ENCODE measurements at places on chromosomes 7 and 10.

DNA sequence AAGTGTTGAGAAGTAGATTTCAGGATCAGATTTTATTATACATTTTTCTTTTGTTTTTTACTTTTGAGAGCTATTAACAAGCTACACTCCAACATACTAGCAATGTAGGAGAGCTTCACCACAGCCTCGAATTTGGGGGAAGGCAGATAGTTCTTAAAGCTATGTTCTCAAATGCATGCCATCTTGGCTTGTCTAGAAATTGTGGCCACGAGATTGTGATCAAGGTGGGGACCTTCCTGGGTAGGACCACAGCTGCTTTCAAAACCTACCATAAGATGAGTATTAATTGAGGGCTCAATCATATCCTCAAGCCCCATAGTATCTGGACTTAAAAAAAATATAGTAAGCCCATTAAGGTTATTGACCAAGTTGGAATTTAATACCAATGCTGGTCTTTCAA is 27.9 kb upstream of the JAZF1 start:
- DNase-seq, result no peak

DNA sequence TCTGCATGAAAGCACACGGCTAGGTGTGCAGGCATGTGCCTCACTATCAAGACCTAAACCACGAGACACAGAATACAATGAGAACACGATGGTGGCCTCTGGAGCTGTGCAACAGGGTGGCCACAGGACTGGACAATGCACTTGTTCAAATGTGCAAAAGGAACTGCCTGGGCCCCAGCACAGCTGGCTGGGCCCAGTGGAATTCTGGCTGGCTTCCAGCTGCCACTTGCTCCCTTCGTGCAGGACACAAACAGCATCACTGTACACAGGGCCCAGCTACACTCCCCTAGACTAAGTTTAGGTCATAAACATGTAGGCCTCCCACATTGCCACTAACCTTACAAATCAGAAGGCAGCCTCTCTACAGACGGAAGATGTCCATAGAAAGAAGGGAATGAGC is 23.4 kb downstream of the DOCK4 start:
- DNase-seq, result no peak

- DNase-seq, result no peak
Observed at GRCh38 chr10:95840121-95840520, 67.7 kb upstream of the CC2D2B start.

DNA sequence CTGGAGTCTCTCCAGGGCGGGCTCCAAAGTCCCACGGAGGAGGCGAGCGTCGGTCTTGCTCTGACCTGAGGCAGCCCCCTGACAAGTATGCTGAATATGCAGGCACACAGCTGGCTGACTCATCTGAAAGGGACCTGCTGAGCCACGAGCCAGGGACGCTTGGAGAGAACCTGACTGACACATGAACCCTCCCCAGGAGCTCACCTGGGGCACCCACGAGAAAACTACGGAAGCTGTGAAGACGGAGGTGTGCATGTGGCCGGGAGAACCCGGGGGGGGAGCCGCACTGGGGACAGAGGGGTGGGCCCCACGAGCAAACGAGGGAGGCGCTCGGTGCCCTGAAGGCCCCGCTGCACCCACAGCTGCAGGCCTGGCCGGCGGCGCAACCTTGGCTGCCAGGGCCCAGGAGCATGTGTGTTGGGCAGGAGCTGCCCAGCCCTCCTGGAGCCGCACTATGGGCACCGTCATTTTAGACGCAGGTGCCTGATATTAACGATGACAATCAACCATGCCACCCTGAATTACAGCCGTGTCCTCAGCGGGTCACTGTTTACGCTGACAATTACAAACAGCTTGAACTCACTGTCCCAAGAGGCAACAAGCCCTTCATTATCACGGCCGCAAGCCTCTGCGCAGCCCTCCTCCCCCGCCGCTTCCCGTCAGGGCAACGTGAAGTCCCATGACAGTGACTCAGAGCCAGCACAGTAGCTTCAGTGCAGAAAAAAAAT is 64.7 kb downstream of the DIP2C start:
- DNase-seq, result no peak

- DNase-seq, result no peak
Observed at GRCh38 chr10:116877391-116877790, 28.1 kb downstream of the ENO4 start.

DNA sequence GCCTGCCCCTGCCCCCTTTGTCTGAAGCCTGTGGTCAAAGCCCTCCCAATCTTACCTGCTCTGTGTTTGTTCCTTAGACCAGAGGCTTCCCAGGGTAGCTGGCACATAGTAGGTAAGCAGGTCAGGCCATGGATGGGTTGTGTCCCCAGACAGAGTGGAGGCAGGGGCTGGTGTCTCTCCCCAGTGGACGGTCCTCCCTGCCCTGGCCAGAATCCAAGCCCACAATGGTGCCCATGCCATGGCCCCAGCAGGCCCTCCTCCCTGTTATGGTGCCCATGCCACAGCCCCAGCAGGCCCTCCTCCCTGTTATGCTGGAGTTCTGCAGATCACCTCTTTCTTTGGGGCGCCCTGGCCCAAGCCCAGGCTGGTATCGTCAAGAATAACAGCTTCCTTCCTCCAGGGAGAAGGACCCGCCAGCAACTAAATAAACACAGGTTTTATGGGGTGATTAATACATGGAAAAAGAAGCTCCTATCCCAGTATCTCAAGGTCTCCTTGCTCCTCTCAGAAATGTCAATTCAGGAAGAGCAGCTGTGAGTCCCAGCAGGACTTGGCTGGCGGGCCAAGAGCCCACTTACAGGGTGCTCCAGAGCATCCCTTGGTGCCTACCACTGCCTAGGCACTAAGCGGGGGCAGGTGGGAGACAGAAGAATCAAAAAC is 82.0 kb downstream of the NEURL1 start:
- no peak for DNase-seq

DNA sequence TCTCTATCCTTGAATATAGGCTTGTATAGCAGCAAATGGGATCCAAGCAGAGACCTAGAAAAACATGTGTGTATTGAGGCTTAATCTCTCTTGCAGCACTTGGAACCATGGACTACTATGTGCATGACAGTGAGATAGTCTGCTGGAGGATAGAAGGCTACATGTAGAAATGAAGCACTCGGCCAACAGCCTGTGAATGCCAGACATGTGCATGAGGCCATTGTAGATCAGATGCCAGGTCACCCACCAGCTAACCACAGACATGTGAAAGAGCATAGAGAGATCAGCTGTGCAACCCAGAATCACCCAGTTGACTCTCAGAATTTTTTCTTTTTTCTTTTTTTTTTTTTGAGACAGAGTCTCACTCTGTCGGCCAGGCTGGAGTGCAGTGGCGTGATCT is 90.9 kb downstream of the NT5C2 start:
- no peak for DNase-seq

GRCh38 chr10:96995851-96996250 is 163.8 kb downstream of the LCOR start:
- no peak for DNase-seq

- DNase-seq, result no peak
Observed at GRCh38 chr7:135359615-135360014, 126.0 kb downstream of the STRA8 start.

DNA sequence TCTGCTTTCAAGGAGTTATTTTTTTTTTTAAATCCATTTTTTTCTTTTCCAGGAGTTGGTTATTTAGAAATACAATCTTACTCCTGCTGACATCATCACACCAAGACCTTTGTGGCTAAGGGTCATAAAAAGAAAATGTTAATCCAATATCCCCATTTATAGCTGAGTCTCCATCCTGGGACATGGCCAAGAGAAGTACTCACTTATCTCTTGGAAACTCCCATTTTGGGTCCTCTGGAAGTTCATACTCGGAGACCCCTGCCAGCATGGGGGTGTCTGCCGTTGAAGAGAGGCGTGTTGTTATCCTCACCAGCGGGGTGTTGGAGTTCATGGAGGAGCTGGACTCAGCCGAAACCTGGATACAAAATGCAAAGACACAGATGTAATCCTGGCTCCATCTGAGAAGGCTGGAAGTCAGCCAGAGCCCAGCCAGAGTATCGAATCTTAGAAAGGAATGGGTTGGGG is 94.6 kb downstream of the FGFR2 start:
- no peak for DNase-seq

GRCh38 chr10:68955355-68955831 is 577 bp upstream of the DDX21 start:
- no peak for DNase-seq
